CD4-positive, alpha-beta T cell treated with Interleukin-1 beta for 1 hour (primary cell): ENCODE measurements at places on chromosomes 5 and 9.

DNA sequence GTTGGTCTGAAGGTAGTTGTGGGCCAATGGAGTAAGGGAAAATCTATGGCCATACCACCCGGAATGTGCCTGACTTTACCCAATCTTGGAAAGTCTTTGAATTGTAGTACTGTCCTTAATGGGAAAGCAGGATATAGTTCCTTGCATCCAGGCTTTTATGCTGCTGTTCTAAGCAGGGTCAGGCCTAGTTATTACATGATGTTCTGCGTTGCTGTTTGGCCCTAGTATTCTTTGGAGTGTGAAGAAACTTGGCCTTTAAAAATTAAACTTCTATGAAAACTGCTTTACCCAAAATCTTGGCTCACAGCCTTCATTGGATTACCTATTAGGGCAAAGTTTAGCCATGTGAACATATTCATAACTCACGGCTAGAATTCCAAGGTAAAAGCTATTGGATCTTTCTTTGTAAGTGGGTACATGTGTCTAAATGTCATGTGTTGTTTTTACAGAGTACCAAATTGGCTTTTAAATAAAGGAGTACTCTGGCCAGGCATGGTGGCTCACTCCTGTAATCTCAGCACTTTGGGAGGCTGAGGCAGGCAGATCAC lies 211.1 kb downstream of the DTWD2 start:
- no peak for DNase-seq

DNA sequence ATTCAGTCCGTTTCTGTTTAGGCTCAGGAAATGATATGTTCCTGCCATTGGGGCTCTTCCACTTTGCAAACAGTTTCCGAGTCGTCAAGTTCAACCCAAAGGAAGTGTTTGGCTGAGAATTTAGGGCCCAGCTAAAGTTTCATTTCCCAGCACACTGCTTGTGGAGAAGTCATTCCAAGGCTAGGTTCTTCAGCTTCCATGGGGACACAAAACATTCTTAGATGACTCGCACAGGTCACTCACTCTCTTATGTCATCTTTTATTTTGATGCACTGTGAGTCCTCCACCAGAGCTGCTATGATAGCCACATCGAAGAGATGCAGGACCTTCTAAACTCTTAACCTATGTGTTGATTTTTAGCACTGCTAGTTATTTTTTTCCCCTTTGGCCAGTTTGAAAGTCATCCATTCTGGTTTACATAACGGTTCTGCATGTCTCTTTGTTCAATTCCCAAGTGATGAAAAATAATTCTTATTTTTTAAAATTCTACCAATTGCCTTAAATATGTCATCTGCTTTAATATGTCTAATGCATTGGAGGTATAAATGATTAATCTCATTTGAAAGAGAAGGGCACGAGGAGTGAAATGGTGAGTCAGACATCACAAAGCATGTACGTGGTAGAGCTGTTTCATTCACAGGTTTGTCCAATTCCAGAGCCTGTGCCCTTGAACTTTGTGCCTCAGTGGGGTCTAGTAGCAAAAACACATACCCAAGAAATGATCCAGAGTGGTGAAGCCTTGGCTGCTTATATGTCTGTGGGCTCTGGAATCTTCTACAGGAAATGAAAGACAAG lies 84.3 kb downstream of the ZNF462 start:
- no peak for DNase-seq

- no peak for DNase-seq
Observed at GRCh38 chr5:23302438-23302837, 205.0 kb upstream of the PRDM9 start.

DNA sequence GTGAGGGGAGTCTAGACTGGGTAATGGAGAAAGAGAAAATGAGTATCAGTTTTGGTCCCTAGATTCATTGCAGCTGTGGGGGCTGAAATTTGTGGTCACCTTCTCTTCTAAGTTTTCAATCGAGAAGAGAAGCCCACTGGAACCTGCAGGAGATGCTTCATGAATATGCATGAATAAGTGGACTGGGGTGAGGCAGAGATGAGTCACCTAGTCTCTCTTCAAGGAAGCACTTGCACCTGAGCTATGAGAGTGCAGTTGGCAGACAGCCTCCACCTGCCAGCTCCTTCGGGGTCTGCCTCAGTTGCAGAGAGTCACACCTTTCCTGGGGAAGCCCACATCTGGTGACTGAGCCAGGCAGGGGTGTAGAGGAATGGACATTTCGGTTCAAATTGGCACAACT lies 69.1 kb downstream of the ZNF366 start:
- DNase-seq: no peak

DNA sequence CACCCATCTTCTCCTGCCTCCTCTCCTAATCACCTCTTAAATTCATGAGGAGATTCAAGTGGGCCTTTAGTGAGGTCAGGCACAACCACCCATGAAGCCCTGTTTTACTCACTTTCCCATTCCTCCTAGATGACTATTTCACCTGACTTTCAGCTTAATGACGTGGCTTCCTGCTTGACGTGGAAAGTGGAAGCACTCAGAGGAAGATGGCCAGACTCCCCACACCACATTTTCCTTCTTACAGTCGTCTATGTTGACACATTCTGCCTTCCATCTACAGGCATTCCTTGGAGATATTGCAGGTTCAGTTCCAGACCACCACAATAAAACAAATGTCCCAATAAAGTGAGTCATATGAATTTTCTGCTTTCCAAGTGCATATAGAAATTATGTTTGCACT lies 146.4 kb upstream of the TAS2R1 start:
- no peak for DNase-seq

- DNase-seq: no peak
Observed at GRCh38 chr5:110880413-110880812, 141.6 kb downstream of the SLC25A46 start.

DNA sequence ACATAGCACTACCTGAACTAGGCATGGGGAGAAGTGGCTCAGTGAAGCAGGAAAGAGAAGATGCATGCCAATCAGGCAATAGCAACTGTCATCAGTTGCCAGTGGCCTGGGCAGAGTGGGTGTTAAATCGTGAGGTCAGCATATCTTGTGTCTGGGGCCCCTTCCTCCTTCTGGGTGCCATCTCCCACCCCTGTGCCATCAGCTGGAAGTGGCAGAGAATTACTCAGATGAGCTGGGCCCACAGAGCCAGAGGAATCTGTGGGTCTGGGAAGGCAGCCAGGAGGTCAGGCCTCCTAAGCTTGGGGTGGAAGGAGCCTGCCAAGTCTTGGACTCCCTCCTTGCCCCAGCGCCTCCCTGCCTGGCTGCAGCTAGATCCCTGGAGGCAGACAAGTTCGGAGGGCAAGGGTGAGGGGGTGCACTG lies 66.5 kb downstream of the GALNT12 start:
- no peak for DNase-seq

- no peak for DNase-seq
Observed at GRCh38 chr5:13921578-13921977, 22.9 kb downstream of the DNAH5 start.

GRCh38 chr5:50922942-50923767 lies 256.7 kb downstream of the PARP8 start:
- no peak for DNase-seq

- DNase-seq: peak; percentile 23
Observed at GRCh38 chr9:93451849-93452709, 594 bp downstream of the FAM120A start.

GRCh38 chr9:131277910-131278701 lies 1.8 kb upstream of the FAM78A start:
- peak; percentile 79 for DNase-seq

- no peak for DNase-seq
Observed at GRCh38 chr5:124124711-124125229, 612.8 kb downstream of the CSNK1G3 start.

DNA sequence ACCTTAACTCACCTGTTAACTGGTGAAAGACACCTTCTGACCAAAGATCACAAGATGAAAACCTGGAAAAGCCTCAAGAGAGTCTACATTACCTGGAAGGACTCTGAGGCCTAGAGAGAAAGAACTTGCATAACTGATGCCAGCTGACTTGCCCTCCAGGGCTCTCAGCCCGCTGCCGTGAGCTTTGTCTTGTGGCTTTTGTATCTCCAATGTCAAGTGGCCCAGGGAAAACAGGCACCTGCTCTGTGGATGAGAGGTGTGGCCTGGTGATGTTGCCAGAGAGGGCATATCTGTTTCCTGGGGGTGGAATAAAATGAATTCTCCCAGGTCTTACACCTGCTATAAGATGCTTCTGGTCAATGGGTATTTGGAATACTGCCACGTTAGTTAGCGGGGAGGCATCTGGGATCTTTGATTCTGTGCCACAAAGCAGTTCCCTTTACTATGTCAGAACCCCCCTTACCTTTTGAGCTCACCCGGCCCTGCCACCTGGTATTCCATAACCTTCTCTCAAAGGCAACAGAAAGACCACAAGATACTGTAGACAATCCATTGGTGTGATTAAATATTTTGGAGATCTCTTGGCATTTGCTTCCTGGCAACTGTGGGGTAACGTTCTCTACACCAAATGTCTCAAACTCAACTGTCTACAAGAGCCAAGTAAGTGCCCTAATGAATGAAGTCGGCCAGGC lies 54.9 kb upstream of the N4BP3 start:
- no peak for DNase-seq

DNA sequence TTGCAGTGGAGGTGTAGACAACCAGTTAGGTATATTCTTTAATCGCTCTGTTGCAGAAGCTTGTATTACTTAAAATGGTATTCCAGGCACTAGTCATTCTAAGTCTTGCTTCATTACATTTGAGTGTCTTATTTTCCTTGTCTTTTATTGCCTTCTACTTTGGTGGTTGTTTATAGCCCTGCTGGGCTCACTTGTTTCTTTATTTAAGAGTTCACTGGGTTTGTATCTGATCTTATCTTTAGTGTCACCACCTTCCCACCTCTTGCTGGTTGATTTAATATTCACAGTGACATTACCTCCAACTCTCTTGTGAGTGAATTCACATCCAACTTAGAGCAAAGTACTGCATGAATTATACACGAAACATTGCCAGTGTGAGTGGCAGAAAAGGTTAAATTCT lies 83.6 kb upstream of the BNC2 start:
- DNase-seq: no peak

GRCh38 chr5:32627219-32627870 lies 42.0 kb downstream of the SUB1 start:
- DNase-seq: no peak

DNA sequence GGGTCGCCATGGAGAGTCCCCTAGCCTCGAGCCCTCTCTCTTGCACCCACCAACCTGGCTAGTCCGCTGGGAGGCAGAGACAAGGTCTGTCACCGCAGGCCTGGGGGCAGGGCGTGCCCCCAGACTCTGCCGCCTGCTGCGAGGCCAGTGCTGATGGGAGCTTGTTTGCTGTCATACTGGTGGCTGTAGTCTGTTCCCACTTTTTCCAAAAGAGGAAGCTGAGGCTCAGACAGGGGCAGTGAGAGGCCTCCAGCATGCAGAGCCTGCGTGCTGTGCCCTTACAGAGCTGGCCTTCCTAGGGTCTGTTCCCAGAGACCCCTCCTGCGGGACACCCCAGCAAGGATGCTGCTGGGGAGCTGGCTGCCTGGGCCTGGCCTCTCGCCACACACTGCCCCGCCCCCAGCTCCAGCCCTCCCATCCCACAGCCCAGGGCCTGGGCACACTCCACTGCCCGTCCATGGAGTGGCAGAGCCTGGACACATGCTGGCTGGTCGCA lies 21.0 kb upstream of the SUSD3 start:
- no peak for DNase-seq

DNA sequence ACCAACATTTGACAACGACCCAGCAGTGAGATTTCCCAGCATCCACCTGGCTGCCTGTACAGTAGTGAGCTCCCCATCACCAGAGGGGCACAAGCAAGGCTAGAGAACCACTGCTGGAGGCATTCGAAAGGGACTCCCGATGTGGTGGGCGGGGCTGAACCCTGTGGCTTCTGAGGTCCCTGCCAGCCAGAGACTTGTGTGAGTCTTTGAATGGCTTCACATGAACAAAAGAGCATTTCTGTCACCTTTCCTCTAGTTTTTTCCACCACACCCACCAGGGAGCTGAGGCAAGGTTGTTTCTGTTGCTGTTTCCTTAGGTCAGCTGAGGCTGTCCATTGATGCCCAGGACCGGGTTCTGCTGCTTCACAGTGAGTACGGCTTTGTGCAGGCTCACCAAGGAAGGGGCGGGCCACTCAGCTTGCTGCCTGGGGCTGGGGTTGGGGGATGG lies 15.7 kb downstream of the RGS3 start:
- DNase-seq: peak; percentile 15
